Caco-2 (cell line): ENCODE measurements at places on chromosomes 1 and 21. TPM values are rescaled to one million over a fixed set of nuclear protein-coding genes. Genes with fewer than 3 reads are reported as not detected.

GRCh38 chr1:214264196-214264595 lies 16.8 kb upstream of the SMYD2 start:
- H3K27me3 ChIP-seq: no peaks in the 10 kb centered on the region
- H3K36me3 ChIP-seq: no peaks in the 10 kb centered on the region
- peaks cover 13% of the 10 kb centered on the region; the same call in 1 of the 2 replicates for H3K4me1 ChIP-seq
- H3K4me3 ChIP-seq: no peak overlapping the region

- DNase-seq: no peak
- no peaks in the 10 kb centered on the region for H3K27me3 ChIP-seq
- H3K27ac ChIP-seq: no peak overlapping the region
- no peaks in the 10 kb centered on the region for H3K36me3 ChIP-seq
- no peak overlapping the region for H3K4me3 ChIP-seq
These were observed 26.8 kb downstream of the TP73 start for GRCh38 chr1:3679098-3679555.

RORC gene
- total RNA-seq: not detected in 2 replicates

CA14 gene
- not detected in 2 replicates for total RNA-seq

DNA sequence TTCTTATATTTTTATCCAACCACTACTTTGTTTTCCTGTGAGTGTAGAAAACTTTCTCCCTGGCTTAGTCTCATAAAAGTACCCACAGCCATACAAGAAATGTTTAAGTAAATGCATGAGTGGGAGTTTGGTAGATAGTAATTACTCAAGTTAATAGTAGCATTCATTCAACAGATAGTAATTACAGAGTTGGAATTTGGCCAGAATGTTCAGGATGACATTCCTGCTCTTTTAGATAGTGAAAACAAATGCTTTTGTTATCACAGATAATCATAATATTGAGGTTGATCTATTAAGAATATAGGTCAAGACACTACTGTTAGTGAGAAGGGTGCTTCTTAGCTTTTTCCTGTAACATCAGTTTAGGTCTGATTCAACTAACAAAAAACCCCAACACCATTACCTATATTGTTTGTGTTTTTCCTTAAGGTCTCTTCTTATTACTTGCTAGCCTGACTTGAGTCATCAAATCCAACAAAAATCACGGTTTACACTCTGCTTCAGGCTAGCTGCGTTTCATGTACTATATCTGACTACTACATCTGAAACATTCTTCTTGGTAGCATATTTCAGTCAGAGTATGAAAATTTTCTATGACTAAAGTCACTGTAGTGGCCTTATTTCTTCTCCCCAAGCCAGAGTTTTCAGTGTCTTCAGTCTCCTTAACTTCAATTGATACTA lies 163.7 kb downstream of the HS2ST1 start:
- H3K4me1 ChIP-seq: peaks cover 9% of the 10 kb centered on the region; the same call in 1 of the 2 replicates
- no peak overlapping the region for H3K27ac ChIP-seq
- no peak for DNase-seq
- H3K27me3 ChIP-seq: no peaks in the 10 kb centered on the region
- no peaks in the 10 kb centered on the region for H3K36me3 ChIP-seq
- H3K4me3 ChIP-seq: no peak overlapping the region

DNA sequence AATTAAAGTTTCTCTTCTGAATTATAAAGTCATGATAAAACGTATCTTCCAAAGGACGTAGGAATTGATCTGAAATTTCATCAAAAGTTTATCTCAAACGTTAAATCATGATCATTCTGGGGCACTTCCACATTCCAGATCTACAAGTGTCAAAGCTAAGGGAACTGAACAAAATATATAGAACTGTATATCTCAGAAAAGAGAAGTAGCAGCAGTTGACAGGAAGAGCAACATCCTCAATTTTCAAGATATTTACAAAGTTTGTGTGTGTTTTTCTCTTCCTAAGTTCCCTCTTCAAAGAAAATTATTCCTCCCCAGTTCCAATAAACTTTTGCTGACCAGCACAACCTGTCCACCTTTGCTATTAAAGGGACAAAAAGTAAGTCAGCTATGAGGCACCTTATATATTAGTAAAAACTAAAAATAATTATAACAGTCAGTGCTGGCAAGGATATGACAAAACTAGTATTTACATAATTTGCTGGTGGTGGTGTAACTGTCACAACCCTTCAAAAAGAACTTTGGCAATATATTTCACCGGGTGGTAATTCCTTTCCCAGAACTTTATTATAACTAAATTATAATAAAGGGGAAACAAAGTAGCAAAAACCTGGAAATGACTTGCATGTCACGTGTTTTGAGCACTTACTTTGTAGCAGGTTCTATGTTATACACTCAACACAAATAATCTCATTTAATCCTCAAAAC lies 38.5 kb upstream of the EYA3 start:
- no peak overlapping the region for H3K4me3 ChIP-seq
- H3K4me1 ChIP-seq: no peaks in the 10 kb centered on the region
- H3K27me3 ChIP-seq: no peaks in the 10 kb centered on the region
- no peak overlapping the region for H3K27ac ChIP-seq
- no peak for DNase-seq
- H3K36me3 ChIP-seq: no peaks in the 10 kb centered on the region

DNA sequence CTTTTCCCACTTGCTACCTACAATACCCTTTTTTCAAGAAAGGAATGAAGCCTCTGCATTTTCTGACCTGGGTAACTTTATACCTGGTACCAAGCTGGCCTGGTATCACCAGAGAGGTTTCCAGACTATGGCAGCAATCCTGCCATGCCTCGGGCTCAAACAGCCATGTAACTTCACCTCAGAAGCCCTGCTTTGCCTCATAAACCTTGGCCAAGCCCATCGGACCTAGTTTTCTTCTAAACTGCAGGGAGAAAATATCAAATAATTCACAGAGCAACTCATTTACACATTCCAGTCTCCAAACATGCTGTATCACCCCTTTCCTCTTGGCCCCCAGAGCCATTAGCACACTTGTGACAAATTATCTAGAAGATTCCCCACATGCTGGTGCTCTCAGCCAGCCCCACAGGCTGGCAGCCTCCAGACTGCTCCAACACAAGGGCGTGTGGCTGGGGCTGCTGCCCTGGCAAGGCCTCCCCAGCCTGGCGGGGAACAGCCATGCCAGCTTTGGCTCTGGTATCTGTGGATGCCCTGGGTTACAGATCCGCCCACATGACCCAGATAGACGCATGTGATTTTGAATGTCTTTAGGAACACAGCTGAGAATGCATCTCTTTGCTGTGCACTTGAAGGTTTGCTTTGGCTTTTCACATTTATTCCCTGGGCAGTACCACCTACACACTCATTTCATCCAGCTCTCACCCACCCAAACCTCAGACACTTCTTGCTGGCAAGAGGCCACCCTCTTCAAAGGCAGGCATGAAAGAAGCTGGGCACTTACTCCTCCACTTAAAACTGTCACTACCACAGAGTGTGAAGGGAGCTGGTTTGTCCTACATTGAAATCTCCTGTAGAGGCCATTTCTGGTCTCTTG lies 70.0 kb upstream of the BCAR3 start:
- no peak overlapping the region for H3K4me3 ChIP-seq
- H3K36me3 ChIP-seq: no peaks in the 10 kb centered on the region
- no peaks in the 10 kb centered on the region for H3K27me3 ChIP-seq
- no peak for DNase-seq
- no peak overlapping the region for H3K27ac ChIP-seq

- no peak overlapping the region for H3K4me3 ChIP-seq
- peaks cover 3% of the 10 kb centered on the region; the same call in 1 of the 2 replicates for H3K36me3 ChIP-seq
- no peaks in the 10 kb centered on the region for H3K27me3 ChIP-seq
These were observed 45.5 kb upstream of the ECE1 start for GRCh38 chr1:21335750-21336224.

BMP8B gene
- 5.8 and 5.9 TPM in 2 replicates for total RNA-seq

DNA sequence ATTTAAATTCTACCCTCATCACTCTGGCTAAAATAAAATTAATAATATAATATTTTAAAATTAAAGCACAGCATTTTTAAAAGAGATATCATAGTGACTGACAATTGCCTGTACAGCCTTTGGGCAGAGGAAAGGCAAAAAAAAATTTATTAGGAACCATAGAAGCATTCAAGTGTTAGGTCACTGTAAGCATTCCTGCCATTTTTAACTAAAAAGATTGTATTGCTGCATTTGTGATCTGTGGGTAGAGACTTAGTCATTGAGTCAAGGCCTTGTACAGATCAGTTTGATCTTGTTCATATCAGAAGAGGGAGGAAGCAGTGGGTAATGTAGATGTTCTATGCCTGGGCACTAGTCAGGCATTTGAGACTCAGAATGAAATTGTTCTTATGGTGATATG lies 109.9 kb downstream of the LYPLAL1 start:
- H3K4me3 ChIP-seq: no peak overlapping the region
- no peaks in the 10 kb centered on the region for H3K27me3 ChIP-seq
- no peaks in the 10 kb centered on the region for H3K36me3 ChIP-seq
- 0 out of 2 replicates have a peak, but pooled peaks cover 11% of the 10 kb centered on the region for H3K4me1 ChIP-seq
- DNase-seq: no peak
